Activated gamma-delta T cell treated with anti-CD3 and anti-CD28 coated beads, Interleukin-2, amount 50 U/mL, for 16 hours (primary cell): ENCODE measurements at places on chromosomes 12 and 14.

GRCh38 chr14:77613201-77613600 lies 3.2 kb downstream of the SPTLC2 start:
- DNase-seq = no peak

DNA sequence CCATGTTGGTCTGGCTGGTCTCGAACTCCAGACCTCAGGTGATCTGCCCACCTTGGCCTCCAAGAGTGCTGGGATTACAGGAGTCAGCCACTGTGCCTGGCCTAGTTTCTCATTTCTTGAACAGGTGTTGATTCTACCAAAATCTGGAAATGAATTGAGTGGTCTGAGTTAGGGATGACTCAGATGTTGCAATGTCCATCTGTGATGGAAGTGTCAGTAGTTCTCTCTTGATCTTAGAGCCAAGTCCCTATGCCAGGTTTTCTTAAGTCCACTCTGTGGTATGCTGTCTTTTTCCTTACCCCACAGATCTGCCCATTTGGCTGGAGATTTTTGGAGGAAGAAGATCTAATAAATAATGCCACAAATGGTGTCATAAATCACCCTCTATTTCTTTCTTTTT lies 12.6 kb downstream of the SNAPC1 start:
- no peak for DNase-seq

- DNase-seq = no peak
Observed at GRCh38 chr12:104482113-104482512, 25.4 kb downstream of the CHST11 start.

DNA sequence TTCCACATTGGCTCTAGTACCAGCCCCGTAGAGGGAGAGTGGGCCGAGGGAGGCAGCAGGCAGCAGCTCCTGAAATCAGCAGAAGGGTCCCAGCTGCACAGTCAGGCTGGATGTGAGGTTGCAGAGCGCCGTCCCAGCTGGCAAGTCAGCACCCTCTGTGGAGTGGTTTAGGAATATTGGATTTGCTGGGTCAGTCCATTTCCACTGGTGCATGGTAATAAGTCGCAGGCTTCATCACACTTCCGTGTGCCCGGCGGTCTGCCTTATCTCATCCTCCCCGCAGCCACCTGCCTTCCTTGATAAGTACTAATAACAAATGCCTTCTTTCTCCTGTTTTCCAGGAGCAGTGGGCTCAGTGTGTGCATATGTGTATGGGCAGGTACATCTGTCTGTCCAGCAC lies 112.9 kb downstream of the TSPAN9 start:
- DNase-seq = no peak

- DNase-seq = no peak
Observed at GRCh38 chr12:27555925-27556778, 32.1 kb downstream of the PPFIBP1 start.

- DNase-seq = no peak
Observed at GRCh38 chr12:18923721-18924120, 185.8 kb downstream of the CAPZA3 start.

DNA sequence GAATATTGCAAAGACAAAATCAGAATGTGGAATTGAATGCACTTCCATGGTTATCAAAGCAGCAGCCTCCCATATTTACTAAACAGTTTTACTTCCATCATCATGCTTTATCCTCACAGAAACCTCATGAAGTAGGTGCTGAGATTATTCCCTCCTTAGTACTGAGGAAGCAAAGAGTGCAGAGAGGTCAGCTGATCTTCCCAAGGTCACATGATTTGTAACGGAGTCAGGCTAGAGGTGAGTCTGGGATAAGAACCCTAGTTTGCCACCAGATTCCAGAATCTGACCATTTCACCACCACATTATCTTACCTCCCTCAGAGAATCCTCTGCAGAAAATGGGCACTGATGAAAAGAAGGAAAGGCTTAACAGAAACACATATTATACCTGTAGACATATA lies 102.0 kb downstream of the LGR5 start:
- DNase-seq = no peak

DNA sequence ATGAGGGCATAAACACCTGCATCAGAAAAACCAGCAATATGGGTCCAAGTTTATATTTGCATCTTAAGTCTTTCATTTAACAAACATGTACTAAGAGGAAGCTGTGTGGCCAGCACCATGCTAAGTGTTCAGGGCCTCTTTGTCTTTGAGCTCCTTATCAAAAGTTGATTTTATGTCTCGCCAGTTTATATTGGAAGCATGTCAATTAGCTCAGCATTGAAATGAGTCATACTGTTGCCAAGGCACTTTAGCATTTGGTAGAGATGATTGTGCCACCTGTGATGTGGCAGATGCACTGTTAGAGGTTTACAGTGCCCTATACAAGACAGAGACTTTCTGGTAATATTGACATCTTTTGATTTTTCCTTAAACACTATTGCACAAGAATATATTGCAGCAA lies 68.5 kb downstream of the BHLHE41 start:
- no peak for DNase-seq

DNA sequence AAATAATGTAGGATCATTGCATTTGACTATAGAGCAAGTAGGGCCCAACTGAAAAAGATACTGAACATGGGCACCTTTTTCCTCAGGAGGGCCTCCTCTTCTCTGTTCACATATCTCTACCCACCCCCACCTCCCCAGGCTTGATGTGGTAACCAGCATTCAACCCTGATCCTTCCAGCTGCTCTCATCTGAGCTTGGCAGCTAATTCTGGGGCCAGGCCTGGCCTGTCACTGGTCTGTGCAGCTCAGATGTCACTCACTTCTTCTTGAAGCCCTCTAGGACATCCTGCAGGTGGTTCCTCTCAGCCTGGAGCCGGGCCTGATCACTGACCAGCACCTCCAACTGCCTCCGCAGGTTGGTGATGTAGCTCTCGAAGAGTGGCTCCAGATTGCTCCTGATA lies 2.1 kb downstream of the KRT84 start:
- no peak for DNase-seq

- no peak for DNase-seq
Observed at GRCh38 chr14:91732859-91733477, 1.1 kb upstream of the CATSPERB start.

- DNase-seq = no peak
Observed at GRCh38 chr12:9064815-9065606, 50.7 kb downstream of the A2M start.

- DNase-seq = no peak
Observed at GRCh38 chr12:19945559-19946435, 422.5 kb upstream of the PDE3A start.

GRCh38 chr14:77120771-77121743 lies 20.5 kb downstream of the ZDHHC22 start:
- DNase-seq = no peak

DNA sequence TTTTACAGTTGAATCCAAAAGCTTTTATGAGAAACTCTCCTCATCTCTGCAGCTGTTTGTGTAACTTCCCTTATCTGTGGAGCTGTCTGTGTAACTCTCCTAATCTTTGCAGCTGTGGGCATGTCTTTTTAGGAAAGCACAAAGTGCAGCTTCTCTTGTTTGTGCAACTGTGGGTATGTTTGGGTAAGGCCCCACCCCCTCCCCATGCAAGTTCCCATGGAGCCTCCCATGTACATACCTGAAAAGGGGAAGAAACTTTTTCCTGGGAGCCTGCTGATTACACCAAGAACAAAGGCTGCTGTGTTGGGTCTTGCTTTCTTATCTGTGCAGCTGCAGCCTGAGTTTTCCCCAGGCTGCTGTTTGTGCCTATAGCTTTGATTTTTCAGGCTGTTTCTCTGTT lies 42.7 kb upstream of the CDKN3 start:
- no peak for DNase-seq
